Uterus (tissue), 4 donors: ENCODE measurements at places on chromosomes 4 and X. TPM values are rescaled to one million over a fixed set of nuclear protein-coding genes. Genes with fewer than 3 reads are reported as not detected.

GRCh38 chrX:69289046-69289792, 124.0 kb upstream of the PJA1 start:
- DNase-seq = no peak

ALPK1 gene
- total RNA-seq = 42.2 TPM

LPAR4 gene
- not detected for total RNA-seq

RBMXL3 gene
- total RNA-seq = not detected

GRCh38 chr4:79917246-79917645, 155.8 kb downstream of the ANTXR2 start:
- DNase-seq = no peak

GRCh38 chrX:11589641-11590040, 76.1 kb downstream of the ARHGAP6 start:
- DNase-seq = peak; percentile 56

DNA sequence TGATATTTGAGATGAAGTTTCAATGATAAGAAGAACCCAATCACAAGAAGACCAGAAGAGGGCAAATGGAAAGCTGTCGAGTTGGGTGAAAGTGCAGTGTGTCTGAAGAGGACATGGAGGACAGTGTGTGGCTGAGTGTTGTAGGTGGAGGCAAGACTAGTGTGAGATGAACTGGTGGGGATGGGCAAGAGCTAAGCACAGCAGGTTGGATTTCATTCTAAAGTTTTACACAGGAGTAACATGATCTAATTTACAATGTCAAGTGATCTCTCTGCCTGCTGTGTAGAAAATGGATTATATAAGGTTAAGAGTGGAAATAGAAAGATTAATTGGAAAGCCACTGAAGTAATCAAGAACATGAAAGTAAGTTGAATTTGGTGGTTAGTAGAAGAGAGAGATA, 208.6 kb upstream of the ETNPPL start:
- no peak for DNase-seq

DNA sequence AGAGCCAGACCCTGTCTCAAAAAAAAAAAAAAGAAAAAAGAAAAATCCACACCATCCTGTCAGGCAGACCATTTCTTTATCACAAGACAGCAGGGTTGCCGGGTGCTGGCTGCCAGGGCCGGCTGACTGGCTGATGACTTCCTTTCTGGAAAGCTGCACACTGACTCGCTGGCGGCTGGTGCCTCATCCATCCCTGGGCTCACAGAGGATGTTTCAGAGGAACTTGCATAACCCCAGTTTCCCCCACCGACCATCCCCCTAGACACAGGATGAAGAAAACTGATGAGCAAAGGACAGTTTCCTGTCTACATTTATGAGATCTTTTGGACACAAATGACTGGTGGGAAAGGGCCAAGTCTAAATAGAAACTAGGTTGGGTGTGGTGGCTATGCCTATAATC, 14.1 kb downstream of the HPSE start:
- no peak for DNase-seq

FAM114A1 gene
- total RNA-seq = 41.2 TPM

CRLF2 gene
- total RNA-seq = not detected

- no peak for DNase-seq
Observed at GRCh38 chr4:37680089-37680488, 6.1 kb downstream of the RELL1 start.

DNA sequence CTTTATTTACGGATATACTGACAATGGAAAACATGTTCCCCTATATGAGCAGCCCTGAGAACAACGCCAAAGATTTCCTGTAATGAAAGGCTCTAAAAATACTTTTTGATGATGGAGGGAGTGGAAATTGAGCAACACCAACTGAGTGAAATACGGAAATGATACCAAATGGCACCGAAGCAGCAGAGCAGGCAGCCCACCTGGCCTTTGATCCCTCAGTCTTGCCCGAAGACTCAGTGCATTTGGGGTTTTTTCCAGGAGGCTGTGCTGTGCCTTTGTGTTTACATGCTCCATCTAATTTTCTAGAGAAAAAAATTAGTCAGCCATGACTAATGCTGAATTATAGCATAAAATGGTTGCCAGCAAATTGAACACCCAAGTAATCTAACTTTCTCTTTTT, 169.9 kb upstream of the RBPJ start:
- no peak for DNase-seq

DNA sequence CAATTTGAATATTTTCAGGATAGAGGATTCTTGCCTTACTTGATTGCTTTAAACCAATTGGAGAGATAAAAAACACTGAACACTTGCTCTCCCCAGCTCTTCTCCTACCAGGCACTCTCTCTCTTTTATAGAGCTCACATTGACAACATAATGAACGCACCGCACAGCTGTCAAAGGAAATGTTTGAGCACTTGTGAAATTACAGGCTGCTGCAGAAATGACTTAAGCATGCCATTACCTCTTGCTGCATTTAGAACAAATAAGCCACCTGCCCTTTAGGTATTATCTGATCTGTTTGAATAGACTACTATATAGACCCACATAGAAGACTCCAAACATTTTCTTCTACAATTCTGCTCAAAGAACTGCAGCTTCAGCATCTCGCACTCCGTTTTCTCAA, 227.7 kb downstream of the C4orf33 start:
- no peak for DNase-seq

SLC39A8 gene
- 11.5 TPM for total RNA-seq

- peak; percentile 54 for DNase-seq
Observed at GRCh38 chr4:112704991-112705845, 68.3 kb downstream of the LARP7 start.

DNA sequence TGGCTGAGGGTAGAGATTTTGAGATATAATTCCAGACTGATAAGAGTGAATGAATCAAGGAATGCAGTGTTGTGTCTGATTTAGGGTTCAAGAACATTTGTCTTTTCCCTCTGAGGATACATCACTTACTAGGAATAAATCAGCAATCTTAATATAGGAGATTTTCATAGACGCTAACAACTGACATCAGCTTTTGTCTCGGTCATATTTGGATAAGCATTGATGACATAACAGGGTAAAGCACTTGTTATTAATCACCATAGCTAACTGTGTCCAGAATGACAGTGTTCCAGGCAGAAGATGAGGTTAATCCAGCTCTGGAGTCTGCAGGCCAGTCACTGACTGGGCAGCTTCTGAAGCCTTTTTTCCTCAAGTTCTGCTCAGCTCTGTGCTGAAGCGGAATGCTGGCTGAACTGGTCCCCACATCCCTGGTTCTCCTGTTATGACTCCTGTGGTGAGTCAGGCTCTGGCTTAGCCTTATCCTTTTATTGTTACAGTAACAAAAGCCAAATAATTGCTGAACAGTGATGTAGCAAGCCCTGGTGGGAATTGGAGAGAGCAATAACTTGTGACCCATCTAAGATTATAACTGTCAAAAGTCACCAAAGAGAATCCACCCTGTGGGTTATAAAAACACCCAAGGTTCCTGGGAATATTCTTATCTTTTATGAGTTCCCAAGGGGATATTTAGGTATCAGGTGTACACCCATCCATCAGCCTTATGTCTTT, 41.8 kb downstream of the FNIP2 start:
- DNase-seq = peak; percentile 76

DNA sequence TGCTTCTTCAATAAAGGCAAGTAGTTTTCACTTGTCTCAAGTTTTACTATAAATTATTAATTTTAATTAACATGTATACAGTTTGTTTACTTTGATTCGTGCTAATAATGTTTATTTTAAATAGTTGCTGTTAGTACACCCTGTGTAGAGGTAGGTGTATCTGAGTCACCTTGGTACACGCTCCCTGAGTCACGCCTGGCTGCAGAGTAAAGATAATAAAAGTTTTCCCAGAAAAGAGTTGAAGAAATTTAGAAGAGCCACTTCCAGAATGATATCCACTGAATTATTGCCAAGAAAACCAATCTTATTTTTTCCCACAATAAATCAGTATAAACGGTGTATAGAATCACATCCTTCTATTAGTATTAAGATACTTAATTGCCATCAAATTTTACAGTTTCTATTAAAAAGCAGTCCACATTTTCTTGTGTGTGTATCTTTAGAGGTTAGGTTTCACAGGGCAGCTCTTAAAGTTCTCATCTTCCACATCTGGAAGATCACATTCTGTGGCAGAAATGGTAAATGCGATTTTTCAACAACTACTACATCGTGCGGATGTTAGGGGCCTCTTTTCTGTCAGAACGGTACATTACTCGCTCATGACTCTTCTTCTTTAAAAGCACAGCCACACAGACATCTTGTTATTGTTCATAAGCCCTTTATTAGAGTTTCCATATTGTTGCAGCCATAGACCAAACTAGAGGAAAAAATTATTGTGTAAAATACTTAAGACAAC, 55.4 kb downstream of the HADH start:
- DNase-seq = no peak

GRCh38 chrX:24184018-24184417, 34.5 kb downstream of the ZFX start:
- DNase-seq = no peak

GRCh38 chrX:105821471-105822121, 743 bp upstream of the NRK start:
- no peak for DNase-seq

- no peak for DNase-seq
Observed at GRCh38 chr4:120723986-120724385, 198.5 kb downstream of the PRDM5 start.

VCX3A gene
- total RNA-seq = not detected
